ENCODE measurements at places on chromosomes 16 and 17. TPM values are rescaled to one million over a fixed set of nuclear protein-coding genes. Genes with fewer than 3 reads are reported as not detected.

The VASN gene
- 6.7 TPM for total RNA-seq

The PYDC1 gene
- not detected for total RNA-seq

The TRPV3 gene
- total RNA-seq, result 0.34 TPM

The MGAT5B gene
- 25.5 TPM for total RNA-seq

The KRT40 gene
- total RNA-seq, result not detected

The TSPAN10 gene
- 5.2 TPM for total RNA-seq

The ABCC3 gene
- total RNA-seq, result 137 TPM

The ARHGAP27 gene
- total RNA-seq, result 11.7 TPM

The WDR59 gene
- 33.6 TPM for total RNA-seq

The SLC12A3 gene
- total RNA-seq, result not detected

The MYH13 gene
- total RNA-seq, result not detected

The CTRB1 gene
- not detected for total RNA-seq

The TP53TG3D gene
- total RNA-seq, result 1.00 TPM

The CCL7 gene
- 0.62 TPM for total RNA-seq

The TP53TG3F gene
- total RNA-seq, result 0.16 TPM

The TAC4 gene
- not detected for total RNA-seq

The PDE6G gene
- 1.5 TPM for total RNA-seq

The CD68 gene
- 39.7 TPM for total RNA-seq

The CCDC102A gene
- total RNA-seq, result 9.4 TPM

The LLGL2 gene
- 25.5 TPM for total RNA-seq

The TBC1D3E gene
- not detected for total RNA-seq

The KRTAP3-2 gene
- 0.42 TPM for total RNA-seq

The ZNF385C gene
- 0.19 TPM for total RNA-seq

The KRTAP4-5 gene
- total RNA-seq, result not detected

The MYH1 gene
- not detected for total RNA-seq

The PYY gene
- total RNA-seq, result not detected

The MAF gene
- 0.13 TPM for total RNA-seq

The TPSB2 gene
- not detected for total RNA-seq

The NPTX1 gene
- total RNA-seq, result 115 TPM

The LDHD gene
- 1.1 TPM for total RNA-seq

The SYCE1L gene
- 8.7 TPM for total RNA-seq

The NOTUM gene
- 0.32 TPM for total RNA-seq

The WWP2 gene
- total RNA-seq, result 24.4 TPM

The ZP2 gene
- not detected for total RNA-seq

The C16orf46 gene
- total RNA-seq, result 0.88 TPM

The KRTAP9-4 gene
- total RNA-seq, result not detected

The DLX4 gene
- total RNA-seq, result 3.3 TPM

The OR4D1 gene
- not detected for total RNA-seq

The PIRT gene
- total RNA-seq, result not detected

The VPS35 gene
- 73.1 TPM for total RNA-seq

The PSMD3 gene
- 173 TPM for total RNA-seq

The OR1A1 gene
- total RNA-seq, result not detected

The RGS11 gene
- total RNA-seq, result 2.7 TPM

Measured in A549 treated with RU486 at 1 μM for 4 hours (cell line).